ENCODE measurements at places on chromosomes 1 and 21.

- DNase-seq, result no peak
Observed at GRCh38 chr21:33155422-33155821, 74.3 kb upstream of the IFNAR2 start.

- no peak for DNase-seq
Observed at GRCh38 chr1:109791495-109792043, 27.8 kb upstream of the EPS8L3 start.

DNA sequence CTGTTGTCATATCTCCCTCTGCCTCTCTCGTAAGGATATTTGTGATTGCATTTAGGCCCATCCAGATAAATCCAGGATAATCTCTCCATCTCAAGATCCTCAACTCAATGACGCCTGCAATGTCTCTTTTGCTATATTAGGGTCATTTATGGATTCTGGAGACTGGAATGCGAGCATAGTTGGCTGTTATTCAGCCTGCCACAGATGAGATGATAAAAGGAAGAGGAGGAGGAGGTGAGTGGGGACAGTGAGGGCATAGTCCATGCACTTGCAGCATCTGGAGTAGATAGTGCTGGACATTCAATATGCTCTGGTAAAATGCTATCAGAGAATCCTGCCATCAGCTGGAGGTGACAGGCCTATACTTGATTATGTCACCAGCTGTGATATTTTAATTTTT is 131.6 kb upstream of the CACNA1E start:
- DNase-seq, result no peak

DNA sequence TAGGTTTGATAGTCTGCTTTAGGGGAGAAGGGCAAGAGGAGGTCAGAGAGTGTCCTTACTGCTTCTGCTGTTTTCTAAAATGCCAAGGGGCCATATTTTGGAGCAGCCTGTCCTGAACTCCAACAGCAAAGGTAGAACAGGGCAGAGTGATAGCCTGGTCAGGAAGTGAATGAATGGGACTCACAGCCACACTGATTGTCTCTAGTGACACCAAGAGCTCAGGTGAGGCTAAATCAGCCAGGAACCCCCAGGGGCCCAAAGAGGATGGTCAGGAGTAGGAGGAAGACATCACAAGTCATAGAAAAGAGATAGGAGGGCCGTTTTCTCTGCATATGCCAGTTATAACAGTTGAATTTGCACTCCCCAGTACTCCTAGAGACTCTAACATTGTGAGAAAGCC is 97.4 kb upstream of the DUSP10 start:
- no peak for DNase-seq

DNA sequence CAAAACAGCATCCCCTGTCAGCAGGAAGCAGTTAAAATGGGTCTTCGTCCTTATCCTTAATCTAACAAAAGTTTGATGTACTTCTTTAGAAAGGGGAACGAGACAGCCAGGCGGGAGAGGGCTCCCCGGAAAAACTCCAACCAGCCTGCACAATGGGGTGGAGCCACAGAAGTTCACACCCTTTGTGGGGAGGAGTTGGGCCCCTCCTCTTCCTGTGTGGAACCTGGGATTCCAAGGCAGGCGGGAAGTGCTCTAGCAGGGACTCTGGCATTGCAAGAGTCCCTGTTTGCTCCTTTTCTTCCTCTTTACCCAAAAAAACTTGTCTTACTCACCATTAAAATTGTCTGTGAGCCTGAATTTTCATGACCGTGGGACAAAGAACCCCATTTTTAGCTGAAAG is 47.7 kb downstream of the FCRL5 start:
- no peak for DNase-seq

GRCh38 chr21:22711636-22712035 is 1713.4 kb downstream of the NCAM2 start:
- DNase-seq, result no peak

GRCh38 chr1:152024223-152024622 is 12.6 kb downstream of the S100A11 start:
- no peak for DNase-seq

GRCh38 chr1:113244112-113244820 is 146.0 kb upstream of the MAGI3 start:
- no peak for DNase-seq

- DNase-seq, result no peak
Observed at GRCh38 chr1:156852418-156852874, 6.5 kb downstream of the INSRR start.

DNA sequence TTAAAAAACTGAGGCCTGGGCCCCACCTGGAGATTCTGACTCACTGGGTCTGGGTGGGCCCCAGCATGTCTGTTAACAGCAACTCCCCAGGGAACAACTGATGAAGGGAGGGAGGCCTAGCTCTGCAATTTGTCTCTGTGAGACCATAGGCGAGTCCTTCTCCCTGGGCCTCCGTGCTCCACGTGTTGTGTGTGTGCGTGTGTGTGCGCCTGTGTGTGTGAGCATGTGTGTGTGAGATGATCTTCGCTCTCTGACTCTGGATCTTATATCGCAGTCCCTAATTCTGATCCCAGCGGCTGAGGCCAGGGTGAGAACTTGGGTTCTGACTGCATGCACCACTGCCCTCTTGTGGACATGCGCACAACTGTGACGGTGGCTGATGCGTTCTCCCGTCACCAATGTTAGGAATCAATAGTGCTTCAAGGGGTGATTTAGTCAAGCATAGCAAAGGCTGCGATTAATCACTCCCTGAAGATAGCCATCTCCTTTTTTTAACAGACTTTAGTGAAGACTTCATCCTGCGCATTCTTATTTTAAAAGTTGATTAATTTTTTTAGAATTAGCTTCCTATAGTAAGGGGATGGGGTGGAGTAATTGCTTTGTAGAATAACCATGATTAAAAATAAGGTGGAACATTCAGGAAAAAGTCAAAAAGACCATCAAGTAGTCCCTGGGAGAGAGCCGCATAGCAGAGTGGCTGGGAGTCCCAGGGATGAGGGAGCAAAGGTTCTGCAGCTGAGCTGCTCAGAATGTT is 62.4 kb upstream of the USP24 start:
- no peak for DNase-seq

Data from esophagus squamous epithelium (tissue), 5 donors.